ENCODE measurements at places on chromosomes 1 and 21. TPM values are rescaled to one million over a fixed set of nuclear protein-coding genes. Genes with fewer than 3 reads are reported as not detected.

GNAT2 gene
- not detected for total RNA-seq

- no peak overlapping the region for H3K4me3 ChIP-seq
- H3K36me3 ChIP-seq = peaks cover 90% of the 10 kb centered on the region
- no peak overlapping the region for H3K27ac ChIP-seq
- H3K27me3 ChIP-seq = no peaks in the 10 kb centered on the region
Measured at GRCh38 chr1:18913065-18913835, 10.9 kb upstream of the ALDH4A1 start.

GRCh38 chr1:62962901-62963776 lies 179.2 kb downstream of the ATG4C start:
- H3K4me1 ChIP-seq = no peaks in the 10 kb centered on the region
- H3K36me3 ChIP-seq = no peaks in the 10 kb centered on the region
- no peak for DNase-seq
- peaks cover 2% of the 10 kb centered on the region for H3K27me3 ChIP-seq
- no peak overlapping the region for H3K27ac ChIP-seq

PSMD4 gene
- total RNA-seq = 57.2 TPM

DNA sequence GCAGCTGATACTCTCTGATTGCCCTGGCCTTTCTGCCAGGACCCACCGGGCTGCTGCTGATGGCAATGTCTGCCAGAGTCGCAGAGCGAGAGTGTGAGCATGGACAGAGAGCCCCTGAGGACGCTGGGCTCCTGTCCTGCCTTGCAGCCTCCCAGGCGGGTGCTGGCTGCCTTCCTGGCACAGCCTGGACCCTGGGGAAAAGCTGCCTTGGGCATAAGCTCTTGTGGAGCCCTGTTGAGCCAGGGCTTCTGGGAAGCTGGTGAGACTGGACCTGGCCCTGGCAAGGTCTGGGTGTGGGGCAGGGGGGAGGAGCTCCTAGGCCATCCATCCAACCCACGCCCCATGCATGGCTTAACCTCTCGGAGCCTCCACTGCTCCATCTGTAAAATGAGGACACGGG lies 105.8 kb upstream of the WNT4 start:
- peaks cover 5% of the 10 kb centered on the region for H3K27me3 ChIP-seq
- no peak overlapping the region for H3K27ac ChIP-seq
- no peaks in the 10 kb centered on the region for H3K36me3 ChIP-seq
- no peaks in the 10 kb centered on the region for H3K4me1 ChIP-seq

All from CD4-positive, alpha-beta T cell (primary cell).